Left cardiac atrium (tissue), 4 donors: ENCODE measurements at places on chromosomes 5 and 9. TPM values are rescaled to one million over a fixed set of nuclear protein-coding genes. Genes with fewer than 3 reads are reported as not detected.
A peak's percentile ranks its signal among the peaks of the same experiment; 100 is the strongest.

DNA sequence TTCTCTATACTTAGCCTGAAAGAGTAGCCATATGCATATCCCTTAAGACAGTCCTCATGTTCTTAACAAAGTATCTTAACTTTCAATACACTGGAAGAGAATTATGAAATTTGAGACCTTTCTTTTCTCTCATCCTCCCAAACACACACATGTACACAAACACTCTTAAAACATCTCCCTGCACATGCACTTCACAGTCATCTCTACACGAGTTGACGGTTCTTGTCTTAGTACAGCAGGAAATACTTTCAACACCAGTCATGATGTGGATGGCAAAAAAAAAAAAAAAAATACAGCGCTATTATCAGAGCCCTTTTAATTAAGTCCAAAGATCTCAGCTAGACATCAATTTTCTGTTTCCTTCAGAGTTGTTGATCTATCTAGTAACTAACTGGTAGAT lies 43.6 kb upstream of the PCSK1 start:
- DNase-seq = no peak

DNA sequence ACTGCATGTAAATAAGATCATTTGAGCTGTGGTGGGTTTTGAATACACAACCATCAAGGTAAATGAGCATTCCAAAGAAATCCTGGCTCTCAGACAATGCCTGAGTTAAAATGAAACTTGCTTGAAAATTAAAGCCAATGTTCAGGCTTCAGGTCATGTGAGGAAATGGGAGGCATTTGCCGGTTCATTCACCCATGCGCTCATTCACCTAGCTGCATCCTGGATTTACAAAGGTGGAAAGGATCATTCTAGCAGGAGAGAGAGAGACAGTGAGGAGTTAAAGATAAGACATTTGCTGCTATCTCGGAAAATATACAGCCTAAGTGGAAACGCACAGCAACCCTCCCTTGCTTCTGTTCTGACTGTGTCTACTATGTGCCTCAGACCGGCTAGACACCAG lies 143.8 kb upstream of the KLF4 start:
- no peak for DNase-seq

GRCh38 chr5:162325143-162325727 lies 257.7 kb downstream of the GABRG2 start:
- no peak for DNase-seq

- DNase-seq = no peak
Observed at GRCh38 chr5:59548807-59549357, 344.6 kb downstream of the PDE4D start.

- peak; percentile 83 for DNase-seq
Observed at GRCh38 chr9:132878695-132879456, at the start of gene SPACA9. Gene SPACA9, plus strand, starts transcription at chr9:132878898. Its CDS starts 5,050 bp downstream, at chr9:132883948.

- DNase-seq = no peak
Observed at GRCh38 chr9:110319781-110320492, 17.7 kb downstream of the TXNDC8 start.

- DNase-seq = no peak
Observed at GRCh38 chr9:92035146-92035545, 80.1 kb downstream of the SPTLC1 start.

DNA sequence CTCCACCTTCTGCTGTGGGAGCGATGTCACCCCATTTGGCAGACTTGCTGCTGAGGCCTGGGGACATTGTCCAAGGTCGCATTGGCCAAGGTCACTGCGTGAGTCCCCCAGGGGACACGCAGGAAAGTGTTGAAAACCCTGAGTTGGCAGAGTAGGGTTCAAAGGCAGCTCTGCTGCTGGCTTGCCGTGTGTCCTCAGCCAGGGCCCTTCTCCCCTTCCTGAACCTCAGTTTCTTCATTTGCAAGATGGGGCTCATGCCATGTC lies 14.0 kb downstream of the ASS1 start:
- DNase-seq = no peak

DNA sequence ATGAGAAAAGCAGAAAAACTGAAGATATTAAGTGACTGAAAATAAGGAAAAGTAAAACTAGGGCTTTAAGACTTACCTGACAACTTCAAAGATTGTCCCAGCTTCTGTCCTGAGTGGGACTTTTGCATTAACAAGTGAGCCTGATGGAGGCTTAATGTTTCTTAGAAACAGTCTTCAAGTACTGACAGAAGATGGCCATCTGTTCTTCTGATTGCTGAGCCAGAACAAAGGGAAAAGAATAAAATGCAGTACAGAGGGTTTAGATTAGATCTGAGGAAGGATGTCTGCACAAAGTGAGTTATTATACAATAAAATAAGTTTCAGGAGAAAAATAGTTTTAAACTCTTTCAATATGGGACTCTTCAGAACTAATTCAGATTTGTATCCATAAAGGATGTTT lies 500.7 kb downstream of the CETN3 start:
- no peak for DNase-seq

HSPB3 gene
- total RNA-seq = 309 TPM

TAF11L10 gene
- not detected for total RNA-seq

SPRY4 gene
- 30.6 TPM for total RNA-seq

GDNF gene
- total RNA-seq = 0.26 TPM
